ENCODE measurements at places on chromosomes 2 and 18. TPM values are rescaled to one million over a fixed set of nuclear protein-coding genes. Genes with fewer than 3 reads are reported as not detected.

DNA sequence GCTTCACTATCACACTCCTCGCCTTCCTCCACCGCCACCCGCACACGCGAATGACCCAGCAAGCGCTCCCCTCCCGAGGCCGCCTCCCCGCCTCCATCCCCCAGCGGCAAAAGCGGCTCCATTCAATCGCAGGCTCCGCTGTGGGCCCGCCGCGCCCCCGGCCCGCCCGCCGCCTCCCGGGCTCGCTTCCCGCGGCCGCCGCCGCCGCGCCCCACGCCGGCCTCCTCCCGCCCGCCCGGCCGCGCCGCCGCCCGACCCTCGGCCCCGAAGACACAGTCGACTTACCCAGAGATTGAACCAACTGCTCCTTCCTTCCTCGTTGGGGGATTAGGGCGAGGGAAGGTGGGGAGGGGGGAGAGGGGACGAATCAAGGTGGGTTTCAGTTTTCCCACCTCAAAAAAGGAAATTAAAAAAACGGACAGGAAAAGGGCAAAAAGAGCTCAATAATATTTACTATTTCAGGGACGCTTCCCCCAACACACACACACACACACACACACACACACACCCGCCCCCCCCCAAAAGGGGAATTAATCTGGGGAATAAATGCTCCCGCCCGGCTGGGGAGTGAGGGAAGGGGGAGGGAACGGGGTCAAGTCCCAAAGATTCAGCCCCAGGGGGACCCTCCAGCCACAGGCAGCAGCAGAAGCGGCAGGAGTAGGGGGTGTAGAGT is 743 bp downstream of the XPO1 start:
- peak; percentile 26 for DNase-seq

GRCh38 chr18:49227001-49227380 is 233.5 kb downstream of the DYM start:
- DNase-seq = no peak

DNA sequence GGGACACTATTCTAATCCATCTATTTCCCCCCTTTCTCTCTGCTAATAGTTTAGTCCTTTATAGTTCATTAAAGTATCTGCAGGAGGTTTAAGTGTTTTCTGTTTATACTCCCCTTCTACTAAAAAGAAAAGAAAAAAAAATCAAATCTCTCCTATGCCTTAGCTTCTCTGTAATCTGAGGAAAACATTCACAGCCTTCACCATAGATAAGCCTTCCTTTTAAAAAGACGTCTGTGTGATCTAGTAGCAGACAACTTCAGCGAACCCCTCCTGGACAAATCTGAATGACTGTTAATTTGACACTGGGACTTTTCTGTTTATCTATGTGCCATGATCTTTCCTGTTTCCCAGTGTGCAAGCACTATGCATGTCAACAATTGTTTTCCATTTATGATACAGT is 70.4 kb upstream of the CDH19 start:
- no peak for DNase-seq

DNA sequence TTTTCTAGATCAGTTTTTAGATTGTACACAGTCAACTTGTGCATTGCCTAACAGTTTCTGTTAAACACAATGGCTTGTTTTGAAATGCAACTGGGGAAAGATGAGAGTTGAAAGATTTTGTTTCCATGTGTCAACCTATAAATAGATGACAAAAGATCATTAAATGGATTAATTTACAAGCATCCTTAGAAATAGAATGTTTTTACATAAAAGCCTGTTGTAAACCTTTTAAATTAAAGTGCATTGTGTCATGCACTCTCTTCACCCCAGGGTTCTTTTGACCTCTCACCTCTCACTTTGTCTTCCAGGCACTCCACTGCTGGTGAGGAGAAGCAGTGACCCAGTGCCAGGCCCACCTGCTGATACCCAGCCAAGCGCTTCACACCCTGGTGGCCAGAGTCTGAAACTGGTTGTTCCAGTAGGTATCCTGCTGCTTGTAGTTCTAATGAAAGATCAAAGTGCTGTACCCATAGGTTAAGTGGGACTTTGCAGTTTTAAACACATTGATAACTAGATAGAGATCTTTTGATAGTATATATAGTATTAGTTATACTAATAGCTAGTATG is 502.1 kb downstream of the PARD3B start:
- no peak for DNase-seq

Gene HAAO
- total RNA-seq = 4.7 TPM

Gene SLC16A14
- total RNA-seq = 3.5 TPM

Gene TDRD15
- total RNA-seq = 0.84 TPM

Gene TRIM43
- total RNA-seq = not detected
